Cortex of kidney (tissue), 1 donor: ENCODE measurements at places on chromosomes 11 and 22.

- no peak for DNase-seq
Observed at GRCh38 chr11:45158891-45159605, 12.6 kb downstream of the PRDM11 start.

DNA sequence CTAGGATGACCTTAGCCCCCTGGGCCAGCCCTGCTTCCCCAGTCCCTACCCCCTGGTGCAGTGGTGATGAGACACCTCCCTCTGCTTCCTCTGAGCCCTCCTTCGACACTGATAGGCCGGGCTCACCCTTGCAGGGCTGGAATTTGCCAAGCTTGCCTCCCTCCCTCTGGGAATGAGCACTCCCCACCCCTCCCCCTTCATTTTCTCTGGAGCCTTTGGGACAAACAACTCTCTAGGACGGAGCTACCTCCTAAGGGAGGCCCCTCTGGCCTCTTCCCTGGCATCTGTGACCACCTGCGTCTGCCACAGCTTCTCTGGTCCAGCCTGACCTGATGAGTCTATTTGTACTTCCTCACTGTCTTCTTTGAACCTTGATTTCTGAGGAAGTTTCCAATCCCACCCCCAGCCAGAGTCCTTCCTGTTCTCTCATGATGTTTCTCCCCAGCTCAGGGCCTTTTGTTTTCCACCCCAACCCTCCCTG lies 53.3 kb upstream of the ADA2 start:
- no peak for DNase-seq

DNA sequence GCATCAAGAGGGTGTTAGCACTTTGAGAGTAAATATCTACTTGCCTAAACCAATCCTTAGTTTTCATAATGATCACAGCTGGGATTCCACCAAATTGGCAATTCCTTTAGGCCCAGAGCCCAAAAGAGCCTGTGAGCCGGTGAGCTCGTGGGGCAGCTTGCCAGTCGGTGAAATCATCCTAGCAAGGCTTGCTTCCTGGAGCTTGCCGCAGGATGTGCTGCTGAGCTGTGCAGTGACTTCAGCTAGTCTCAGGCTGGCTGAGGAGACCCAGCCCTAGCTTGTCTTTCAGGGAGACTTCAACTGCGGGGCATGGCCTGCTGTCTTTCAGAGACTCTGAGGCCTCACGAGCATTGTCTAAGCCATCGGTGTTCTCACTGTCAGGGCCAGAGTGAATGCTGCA lies 73.6 kb upstream of the SUSD2 start:
- DNase-seq = no peak

- no peak for DNase-seq
Observed at GRCh38 chr22:28791841-28792490, 8.4 kb downstream of the XBP1 start.

- no peak for DNase-seq
Observed at GRCh38 chr11:61827571-61828378, at the start of gene FADS2. FADS2 (plus strand) TSS chr11:61828300; CDS start chr11:61828391, 91 bp downstream.

GRCh38 chr11:75421035-75421602 lies 11.9 kb downstream of the KLHL35 start:
- no peak for DNase-seq

GRCh38 chr11:15672825-15673224 lies 558.1 kb downstream of the INSC start:
- no peak for DNase-seq

GRCh38 chr11:131661132-131661531 lies 290.7 kb downstream of the NTM start:
- no peak for DNase-seq

DNA sequence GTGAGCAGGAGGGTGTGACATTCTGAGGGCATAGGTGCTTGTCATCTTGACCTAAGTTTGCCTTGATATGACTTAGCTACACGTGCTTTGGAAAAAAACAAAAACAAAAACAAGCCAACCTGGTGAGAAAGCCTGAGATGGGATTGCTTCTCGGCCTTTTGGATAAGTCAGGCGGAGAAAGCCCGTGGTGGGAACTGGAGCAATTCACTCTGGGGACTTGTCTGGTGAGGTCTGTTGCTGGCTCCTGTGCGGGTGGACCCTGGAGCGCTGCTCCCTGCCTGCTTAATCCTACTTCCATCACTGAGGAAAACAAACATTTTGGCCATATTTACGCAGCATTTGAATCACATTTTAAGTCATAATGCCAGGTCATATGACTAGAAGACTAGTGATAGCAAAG lies 100.3 kb downstream of the SNX19 start:
- DNase-seq = no peak

DNA sequence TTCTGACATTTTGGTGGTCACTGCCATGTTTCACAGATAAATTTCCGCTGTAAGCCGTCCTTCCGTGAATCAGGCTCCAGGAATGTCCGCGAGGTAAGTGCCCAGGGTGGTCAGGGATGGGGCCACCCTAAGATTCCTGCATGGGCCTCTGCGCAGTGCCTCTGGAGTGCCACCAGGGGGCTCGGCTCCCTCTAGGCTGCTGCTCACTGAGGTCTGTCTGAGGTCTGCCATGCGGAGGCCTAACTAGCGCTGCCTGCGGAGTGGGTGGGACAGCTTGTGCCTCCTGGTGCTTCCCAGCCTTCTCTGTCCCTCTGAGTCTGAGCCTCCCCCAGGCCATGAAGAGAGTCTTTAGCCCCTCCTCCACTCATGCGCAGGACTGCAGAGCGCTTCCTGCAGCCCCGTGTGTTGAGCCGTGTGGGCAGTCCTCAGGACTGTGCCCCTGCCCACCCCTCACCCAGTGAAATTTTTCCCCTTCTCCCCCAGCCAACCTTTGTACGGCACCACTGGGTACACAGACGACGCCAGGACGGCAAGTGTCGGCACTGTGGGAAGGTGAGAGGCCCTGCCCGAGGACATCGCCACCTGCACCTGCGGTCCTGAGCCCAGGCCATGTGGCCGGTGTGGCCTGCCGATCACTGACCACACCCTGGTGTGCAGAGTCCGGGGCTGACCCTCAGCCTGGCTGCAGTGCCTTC lies 11.9 kb upstream of the MDK start:
- no peak for DNase-seq

DNA sequence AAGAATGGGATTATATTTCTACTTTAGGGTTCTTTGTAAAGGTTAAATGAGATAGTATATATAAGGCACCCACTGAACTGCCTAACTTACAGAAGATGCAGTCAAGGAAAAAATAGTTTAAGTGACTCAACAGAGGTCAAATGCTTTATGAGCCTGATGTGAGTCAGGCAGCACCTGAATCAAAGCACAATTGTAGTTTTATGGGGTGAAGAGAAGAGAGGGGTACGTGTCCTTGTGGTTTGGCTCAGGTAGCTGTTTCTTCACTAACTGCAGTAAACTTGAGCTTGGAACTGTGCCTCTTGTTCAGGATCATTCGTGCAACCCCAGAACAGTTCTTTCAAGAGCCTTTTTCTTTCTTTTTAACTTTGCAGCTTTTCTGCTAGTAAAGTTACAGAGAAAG lies 125.2 kb upstream of the SPON1 start:
- no peak for DNase-seq

GRCh38 chr11:7555052-7555699 lies 41.4 kb downstream of the PPFIBP2 start:
- no peak for DNase-seq

DNA sequence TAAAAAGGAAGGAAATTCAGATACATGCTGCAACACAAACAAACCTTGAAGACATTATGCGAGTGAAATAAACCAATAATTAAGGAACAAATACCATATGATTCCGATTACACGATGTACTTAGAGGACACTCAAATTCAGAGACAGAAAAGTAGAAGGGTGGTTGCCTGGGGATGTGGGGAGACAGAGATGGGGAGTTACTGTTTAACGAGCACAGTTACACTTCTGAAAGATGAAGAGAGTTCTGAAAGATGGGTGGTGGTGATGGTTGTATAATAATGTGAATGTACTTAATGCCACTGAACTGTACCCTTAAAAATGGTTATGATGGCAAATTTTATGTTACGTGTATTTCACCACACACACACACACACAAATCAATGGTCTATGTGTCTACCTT lies 14.7 kb downstream of the ZBTB44 start:
- no peak for DNase-seq

- DNase-seq = peak; percentile 25
Observed at GRCh38 chr11:111911563-111912401, at the start of gene CRYAB. CRYAB (minus strand) TSS chr11:111911770; CDS start chr11:111911724, 46 bp downstream.

DNA sequence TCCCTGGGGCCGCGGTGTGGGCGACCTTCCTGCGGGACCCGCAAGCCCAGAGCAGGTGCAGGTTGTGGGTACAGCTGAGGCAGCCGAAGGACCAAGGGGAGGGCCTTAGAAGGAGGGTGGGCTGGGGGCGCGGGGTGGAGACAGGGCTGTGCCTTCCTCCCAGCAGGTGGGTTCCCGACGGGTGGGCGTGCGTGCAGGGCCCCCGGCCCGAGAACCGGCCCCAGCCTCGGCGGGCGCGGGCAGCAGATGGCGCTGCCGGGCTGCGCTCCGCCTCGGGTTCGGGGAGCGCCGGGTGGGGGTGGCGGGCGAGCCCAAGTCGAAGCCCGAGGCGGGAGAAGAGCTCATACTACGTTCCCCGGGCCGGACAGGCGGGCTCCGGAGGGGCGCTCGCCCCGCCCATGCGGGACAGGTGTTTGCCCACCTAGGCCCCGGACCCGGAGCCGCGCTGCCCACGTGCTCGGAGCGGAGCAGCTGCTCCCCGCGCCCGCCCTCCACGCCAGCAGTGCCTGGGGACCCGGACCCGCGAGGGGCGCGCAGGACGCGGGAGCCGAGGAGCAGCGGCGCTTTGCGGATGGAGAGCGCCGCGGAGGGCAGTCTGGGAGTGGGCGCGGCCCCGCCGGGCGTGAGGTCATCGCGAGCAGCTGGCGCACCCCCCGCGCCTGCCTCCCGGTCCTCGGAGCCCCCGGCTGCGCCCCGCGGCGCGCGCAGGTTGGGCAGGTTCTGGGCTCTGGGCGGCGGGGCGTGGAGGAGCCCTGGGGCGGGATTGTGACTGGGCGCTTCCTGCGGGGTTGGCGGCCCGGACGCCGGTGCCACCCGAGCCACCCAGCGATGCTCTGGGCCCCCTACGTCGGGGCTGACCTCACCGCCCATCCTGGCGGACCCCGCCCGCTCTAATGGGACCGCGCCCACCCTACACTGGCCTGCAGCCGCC lies 25.3 kb downstream of the DUSP8 start:
- DNase-seq = no peak

DNA sequence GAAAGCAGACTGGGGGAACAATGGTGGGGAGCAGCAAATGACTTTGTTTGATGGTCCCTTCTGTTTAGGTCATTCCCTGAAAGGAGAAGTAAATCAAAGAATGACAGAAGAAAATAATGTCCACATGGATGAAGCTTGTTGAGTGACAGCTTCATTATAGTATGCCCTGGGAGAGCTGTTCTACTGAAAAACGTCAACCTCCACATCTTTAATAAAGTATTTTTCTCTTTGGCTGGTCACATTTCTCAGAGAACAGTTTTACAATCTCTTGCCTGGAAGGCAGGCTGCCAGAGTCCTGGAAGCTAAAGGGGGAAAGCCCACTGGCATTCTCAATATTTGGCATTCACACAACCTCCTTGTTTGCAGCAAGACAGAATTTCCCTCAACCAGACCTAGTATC lies 287.9 kb downstream of the SWAP70 start:
- DNase-seq = no peak

- no peak for DNase-seq
Observed at GRCh38 chr11:117869604-117870003, 6.9 kb downstream of the FXYD6 start.

DNA sequence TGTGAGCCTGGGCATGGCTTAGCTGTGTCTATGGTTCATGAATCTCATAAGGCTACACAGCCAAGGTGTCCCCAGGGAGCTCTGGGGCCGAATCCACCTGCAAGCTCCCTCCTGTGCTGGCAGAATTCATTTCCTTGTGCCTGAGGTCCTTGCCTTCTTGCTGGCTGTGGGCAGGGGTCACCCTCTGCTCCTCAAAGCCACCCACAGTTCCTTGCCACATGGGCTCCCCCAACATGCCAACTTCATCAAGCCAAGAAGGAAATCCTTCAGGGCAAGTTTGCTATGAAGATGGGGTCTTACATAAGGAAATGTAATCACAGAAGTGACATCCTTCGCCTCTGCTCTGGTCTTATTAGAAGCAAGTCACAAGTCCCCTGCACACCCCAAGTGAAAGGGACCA lies 24.8 kb downstream of the LARGE1 start:
- DNase-seq = no peak

DNA sequence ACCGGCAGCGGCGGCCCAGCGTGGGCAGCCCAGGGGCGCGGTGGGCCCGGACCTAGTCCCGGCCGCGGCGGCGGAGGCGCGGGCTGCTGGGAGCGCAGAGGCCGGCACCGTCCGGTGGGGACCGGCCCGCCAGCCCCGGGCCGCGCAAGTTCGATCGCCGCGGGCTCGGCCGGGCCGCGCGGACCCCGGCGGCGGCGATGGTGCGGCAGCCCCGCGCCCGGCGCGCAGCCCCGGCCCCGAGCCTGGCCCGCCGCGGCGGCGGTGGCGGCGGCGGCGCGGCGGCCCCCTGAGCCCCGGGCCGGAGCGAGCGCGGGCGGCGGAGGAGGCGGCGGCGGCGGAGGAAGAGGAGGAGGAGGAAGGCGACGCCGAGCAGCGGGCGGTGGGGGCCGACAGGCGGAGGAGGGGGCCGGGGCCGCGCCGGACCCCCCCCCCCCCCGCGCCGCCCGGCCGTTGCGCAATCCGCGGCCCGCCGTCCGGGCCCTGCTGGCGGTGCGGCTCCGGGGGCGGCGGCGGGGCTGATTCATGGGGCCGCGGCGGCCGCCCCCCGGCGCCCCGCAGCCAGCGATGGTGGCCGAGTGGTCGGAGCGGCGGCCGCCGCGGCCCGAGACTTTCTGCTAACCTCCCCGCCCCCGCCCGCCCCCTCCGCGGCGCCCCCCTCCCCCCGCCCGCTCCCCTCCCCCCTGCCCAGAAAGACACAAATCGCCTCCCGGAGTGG lies 1251.9 kb downstream of the BRD1 start:
- DNase-seq = no peak

DNA sequence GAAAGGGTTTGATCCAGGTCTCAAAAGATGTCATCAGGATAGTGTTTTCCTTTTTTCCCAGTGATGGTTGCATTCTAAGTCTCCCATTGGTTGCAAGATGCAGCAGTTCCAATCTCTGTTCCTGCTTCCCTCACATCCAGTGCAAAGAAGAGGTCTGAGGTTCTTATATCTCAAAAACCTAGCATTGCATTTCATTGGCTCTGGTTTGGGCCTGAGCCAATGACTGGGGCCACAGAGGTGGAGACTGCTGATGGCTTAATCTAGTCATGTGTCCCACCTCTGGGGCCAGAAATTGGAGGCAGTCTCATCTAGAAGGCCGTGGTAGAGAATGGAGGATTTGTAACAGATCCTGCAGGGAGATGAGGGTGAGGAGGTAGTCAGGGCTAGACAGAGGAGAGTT lies 13.2 kb upstream of the MICAL2 start:
- no peak for DNase-seq

GRCh38 chr22:45910928-45911467 lies 66.0 kb downstream of the WNT7B start:
- DNase-seq = no peak

- DNase-seq = no peak
Observed at GRCh38 chr11:96130061-96130620, 206.2 kb upstream of the MTMR2 start.
